ENCODE measurements at places on chromosomes 5 and 9. TPM values are rescaled to one million over a fixed set of nuclear protein-coding genes. Genes with fewer than 3 reads are reported as not detected.

DNA sequence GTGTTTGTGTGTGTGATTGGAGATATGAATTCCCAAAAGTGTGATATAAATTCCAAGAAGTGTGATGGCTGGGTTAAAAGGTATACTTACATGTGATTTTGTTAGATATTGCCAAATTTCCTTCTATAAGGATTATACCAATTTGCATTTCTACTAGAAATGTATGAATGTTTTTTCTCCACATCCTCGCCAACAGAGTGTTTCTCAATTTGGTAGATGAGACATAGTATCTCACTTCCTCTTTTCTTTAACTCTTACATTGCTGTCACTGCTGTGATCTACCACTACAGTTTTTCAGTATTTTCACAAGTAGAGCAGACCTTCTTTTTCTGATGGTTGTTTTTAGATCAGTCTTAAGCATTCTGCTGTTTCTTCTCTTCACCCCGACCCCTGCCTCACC, 111.3 kb downstream of the FER start:
- H3K4me1 ChIP-seq: no peaks in the 10 kb centered on the region
- no peaks in the 10 kb centered on the region for H3K27me3 ChIP-seq
- H3K36me3 ChIP-seq: no peaks in the 10 kb centered on the region
- H3K27ac ChIP-seq: no peak overlapping the region
- no peak overlapping the region for H3K4me3 ChIP-seq
- no peak for DNase-seq

Gene EGFL7
- 39.8 TPM for total RNA-seq

Gene CKMT2
- total RNA-seq: 2.4 TPM

DNA sequence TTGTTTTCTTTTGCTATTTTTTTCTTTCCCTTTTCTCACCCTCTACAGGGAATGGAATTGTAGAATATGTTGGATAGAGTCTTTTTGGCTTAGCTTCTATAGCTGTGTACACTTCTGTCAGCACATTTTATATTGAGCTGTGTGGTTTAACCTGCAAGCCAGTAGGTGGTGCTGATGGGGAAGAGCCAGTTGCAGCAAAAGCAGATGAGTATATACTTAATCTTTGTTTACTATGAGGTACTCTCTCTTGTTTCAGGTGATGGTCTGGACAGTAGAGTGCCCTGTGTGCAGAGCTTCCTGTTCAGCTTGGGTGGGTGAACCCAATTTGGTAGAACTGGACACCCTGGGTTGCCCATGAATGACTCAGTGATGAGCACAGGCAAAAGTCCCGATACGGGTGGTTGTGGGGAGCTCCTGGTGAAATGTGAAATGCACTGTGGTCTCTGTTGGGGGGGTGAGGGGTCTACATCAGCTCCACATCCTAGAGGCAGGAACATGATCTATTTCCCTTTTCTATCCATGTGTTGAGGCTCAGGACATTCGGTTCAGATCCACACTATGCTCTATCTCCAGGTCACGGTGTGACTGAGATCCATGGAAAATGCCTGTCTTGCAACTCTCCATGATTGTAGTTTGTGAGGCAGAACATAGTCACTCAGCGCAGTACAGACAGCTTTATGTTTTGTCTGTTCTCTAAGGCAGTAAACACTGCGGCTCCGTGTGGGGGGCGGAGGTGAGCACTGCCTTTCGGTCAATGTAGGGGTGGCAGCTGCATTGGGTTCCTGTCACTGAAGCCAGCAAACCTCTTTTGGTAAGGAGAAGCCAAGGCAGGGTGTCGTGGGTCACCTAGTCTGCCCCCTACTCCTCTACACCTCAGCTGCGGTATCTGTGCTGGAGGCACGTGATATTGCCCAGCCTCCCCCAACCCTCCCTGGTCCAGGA, 353.2 kb downstream of the PRR16 start:
- H3K27ac ChIP-seq: no peak overlapping the region
- DNase-seq: no peak
- no peak overlapping the region for H3K4me3 ChIP-seq
- H3K36me3 ChIP-seq: no peaks in the 10 kb centered on the region

GRCh38 chr9:136119061-136119882, 597 bp upstream of the TMEM250 start:
- H3K27ac ChIP-seq: peak overlapping the region; percentile 65
- H3K36me3 ChIP-seq: no peaks in the 10 kb centered on the region
- DNase-seq: no peak
- peak overlapping the region; percentile 50 for H3K4me3 ChIP-seq
- H3K4me1 ChIP-seq: peaks cover 15% of the 10 kb centered on the region

- no peaks in the 10 kb centered on the region for H3K27me3 ChIP-seq
- no peaks in the 10 kb centered on the region for H3K4me1 ChIP-seq
- no peak overlapping the region for H3K27ac ChIP-seq
- H3K36me3 ChIP-seq: no peaks in the 10 kb centered on the region
- DNase-seq: no peak
Observed at GRCh38 chr9:6212722-6213375, 2.8 kb upstream of the IL33 start.

DNA sequence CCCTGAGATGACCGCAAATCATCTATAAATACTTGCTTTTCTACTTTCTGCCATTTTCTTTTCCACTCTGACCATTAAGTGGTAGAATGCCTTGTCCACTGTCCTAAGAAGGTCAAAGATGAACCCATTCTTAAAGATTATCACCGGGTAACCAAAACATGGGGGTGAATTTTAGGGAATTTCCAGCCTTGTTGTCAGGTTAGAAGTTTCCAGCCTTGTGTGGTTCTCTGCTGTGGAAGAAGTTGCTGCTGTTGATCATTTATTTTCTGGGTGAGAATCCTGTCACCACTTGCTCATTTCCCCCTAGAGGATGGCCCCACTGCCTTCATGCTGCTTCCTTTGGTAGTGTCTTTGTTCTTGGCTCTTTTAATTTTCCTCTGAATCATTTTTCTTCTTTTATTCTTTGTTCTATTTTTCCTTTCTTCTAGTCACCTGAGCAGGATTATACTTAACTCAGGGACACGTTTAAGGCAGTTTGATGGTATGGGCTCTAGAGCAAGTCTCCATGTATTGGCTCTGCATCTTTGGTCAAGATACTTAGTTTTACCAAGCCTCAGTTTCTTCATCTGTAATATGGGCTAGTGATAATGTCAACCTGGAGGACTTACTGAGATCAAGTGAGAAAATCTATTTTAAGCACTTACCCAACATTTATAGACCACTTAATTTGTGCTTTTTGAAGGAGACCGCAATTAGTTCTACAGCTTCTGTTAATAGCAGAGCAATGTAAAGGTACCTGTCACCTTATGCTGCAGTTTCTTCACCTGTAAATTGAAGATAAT, 266.2 kb downstream of the ARHGAP26 start:
- peaks cover 6% of the 10 kb centered on the region for H3K4me1 ChIP-seq
- no peaks in the 10 kb centered on the region for H3K36me3 ChIP-seq
- H3K4me3 ChIP-seq: no peak overlapping the region

Gene PCDHB6
- 0.28 TPM for total RNA-seq

DNA sequence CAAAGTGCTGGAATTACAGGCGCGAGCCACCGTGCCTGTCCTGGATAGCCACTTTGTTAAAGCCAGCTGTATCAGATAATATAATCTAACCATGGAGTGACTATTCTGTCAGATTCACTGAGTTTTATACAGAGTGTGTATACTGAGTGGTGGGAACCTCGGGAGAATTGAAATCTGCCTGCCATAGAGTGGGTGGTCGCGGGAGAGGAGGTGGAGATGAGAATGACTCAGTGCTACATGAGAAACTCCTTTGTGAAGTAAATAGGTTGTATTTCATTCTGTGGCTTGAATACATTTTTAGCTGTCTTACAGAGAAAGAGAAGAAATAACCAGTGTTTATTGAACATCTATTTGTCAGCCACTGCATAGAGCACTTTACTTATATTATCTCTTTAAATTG, 26.4 kb downstream of the ATP6V0E1 start:
- no peaks in the 10 kb centered on the region for H3K36me3 ChIP-seq
- H3K27ac ChIP-seq: no peak overlapping the region
- H3K4me3 ChIP-seq: no peak overlapping the region
- DNase-seq: no peak

GRCh38 chr5:133904641-133905040, 63.8 kb downstream of the C5orf15 start:
- DNase-seq: no peak
- no peaks in the 10 kb centered on the region for H3K36me3 ChIP-seq

GRCh38 chr9:107213561-107214028, 69.5 kb upstream of the RAD23B start:
- no peaks in the 10 kb centered on the region for H3K27me3 ChIP-seq
- H3K36me3 ChIP-seq: no peaks in the 10 kb centered on the region
- no peak overlapping the region for H3K27ac ChIP-seq
- DNase-seq: no peak
- H3K4me3 ChIP-seq: no peak overlapping the region

DNA sequence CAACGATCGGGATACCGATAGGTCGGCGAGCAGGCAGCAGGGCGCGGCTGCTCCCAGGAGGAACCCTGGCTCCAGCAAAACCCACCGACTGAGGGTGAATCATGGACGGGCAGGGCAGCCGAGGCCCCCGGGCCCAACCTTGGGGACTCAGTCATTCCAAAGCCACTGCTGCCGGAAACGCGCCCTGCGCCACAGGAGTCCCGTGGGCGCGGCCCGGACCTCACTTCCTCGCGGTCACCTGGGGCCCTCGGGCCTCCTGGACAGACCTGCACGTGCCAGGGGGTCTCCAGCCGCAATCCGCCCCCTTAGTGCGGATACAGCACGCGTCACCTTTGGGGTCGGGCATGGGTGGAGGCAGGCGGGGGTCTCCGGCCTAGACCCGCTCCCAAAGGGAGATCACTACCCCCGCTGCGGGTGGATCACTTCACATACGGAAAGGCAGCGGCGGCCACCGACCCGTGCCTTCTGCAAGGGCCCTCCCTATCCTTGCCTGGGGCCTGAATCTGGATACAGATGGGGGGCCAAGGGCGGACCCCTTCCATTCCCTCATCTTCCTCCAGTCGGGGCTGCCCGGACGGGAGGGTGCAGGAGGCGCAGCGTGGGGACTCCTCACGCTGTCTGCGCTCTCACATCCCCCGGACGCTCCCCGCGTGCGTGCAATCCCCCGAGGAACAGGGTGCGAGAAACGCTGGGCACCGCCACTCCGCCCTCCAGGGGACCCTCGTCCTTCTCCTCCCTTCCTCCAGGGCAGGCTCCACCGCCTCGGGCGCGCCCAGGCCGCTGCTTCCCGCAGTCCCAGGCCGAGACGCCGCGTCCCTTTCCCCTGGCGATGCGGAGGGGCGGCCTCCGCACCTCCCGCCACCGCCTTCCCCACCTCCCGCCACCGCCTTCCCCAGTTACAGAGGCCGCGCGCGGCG, 586 bp downstream of the TXN start:
- H3K36me3 ChIP-seq: no peaks in the 10 kb centered on the region
- peaks cover 9% of the 10 kb centered on the region for H3K4me1 ChIP-seq
- H3K27me3 ChIP-seq: no peaks in the 10 kb centered on the region
- H3K27ac ChIP-seq: peak overlapping the region; percentile 39
- DNase-seq: no peak

- DNase-seq: no peak
- peak overlapping the region; percentile 78 for H3K27ac ChIP-seq
- no peaks in the 10 kb centered on the region for H3K36me3 ChIP-seq
- H3K4me1 ChIP-seq: no peaks in the 10 kb centered on the region
Observed at GRCh38 chr5:103259705-103260355, 1.3 kb downstream of the MACIR start.

DNA sequence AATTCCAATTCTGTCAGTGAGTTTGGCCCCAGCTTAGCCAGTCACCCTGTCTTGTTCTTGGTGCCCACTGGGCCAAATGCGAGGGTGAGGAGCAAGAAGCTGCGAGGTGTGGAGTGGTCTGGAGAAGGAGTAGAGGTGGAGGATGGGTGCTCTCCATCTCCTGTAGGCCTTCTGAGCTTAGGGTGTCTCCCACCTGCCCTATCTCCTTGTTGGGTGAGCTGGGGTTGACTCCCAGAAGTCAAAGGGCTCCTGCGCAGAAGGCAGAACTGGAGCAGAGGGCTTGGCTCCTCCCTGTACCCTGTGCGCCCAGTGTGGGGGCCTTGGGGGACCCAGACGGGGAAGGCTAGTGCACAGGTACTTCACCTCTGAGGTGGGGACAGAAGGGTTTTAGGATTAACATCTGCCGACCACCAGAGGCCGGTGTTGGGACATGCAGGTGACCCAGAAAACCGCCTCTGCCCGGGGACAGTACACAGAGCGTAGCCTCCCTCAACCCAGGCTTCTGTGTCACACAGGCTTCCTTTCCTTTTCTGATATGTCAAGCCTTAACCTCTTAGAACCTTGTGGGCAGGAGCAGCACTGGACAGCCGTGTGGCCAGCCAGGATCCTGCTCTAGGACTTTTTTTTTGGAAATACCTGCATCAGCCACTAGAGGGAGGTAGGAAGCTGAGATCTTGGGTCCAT, 16.9 kb downstream of the IL5 start:
- no peaks in the 10 kb centered on the region for H3K36me3 ChIP-seq
- H3K27ac ChIP-seq: no peak overlapping the region
- no peaks in the 10 kb centered on the region for H3K27me3 ChIP-seq
- H3K4me3 ChIP-seq: no peak overlapping the region
- DNase-seq: peak; percentile 21

Gene ANKDD1B
- not detected for total RNA-seq

GRCh38 chr5:35678661-35679060, 61.0 kb downstream of the SPEF2 start:
- H3K36me3 ChIP-seq: no peaks in the 10 kb centered on the region
- H3K4me1 ChIP-seq: no peaks in the 10 kb centered on the region
- no peak overlapping the region for H3K27ac ChIP-seq

DNA sequence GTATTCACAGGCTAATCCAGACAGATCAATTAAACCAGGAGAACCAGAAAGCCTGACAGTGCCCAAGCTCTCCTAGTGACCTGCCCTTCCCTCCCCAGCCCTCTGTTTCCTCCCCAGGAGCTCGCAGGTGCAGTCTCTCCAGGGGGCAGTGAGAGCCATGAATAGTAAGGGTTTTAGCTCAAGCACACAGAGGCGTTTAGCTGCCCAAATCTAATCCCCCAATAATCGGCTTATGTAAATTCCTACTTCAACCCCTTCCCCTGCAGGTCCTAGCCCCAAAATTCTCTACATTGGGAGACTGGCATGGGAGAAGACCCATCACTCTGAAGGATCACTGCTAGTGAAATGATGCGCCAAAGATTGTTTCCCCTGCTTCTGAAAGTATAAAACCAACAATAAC, 10.5 kb upstream of the TAL2 start:
- H3K4me1 ChIP-seq: no peaks in the 10 kb centered on the region
- no peak overlapping the region for H3K27ac ChIP-seq
- DNase-seq: no peak
- H3K27me3 ChIP-seq: peaks cover 7% of the 10 kb centered on the region

Gene SPACA9
- 0.29 TPM for total RNA-seq

GRCh38 chr5:9654886-9655285, 24.7 kb upstream of the TAS2R1 start:
- DNase-seq: no peak
- H3K4me1 ChIP-seq: no peaks in the 10 kb centered on the region

Gene CCL27
- not detected for total RNA-seq

Gene MAN2A1
- 102 TPM for total RNA-seq

GRCh38 chr5:147968855-147969254, 62.5 kb upstream of the C5orf46 start:
- no peaks in the 10 kb centered on the region for H3K4me1 ChIP-seq
- no peak overlapping the region for H3K27ac ChIP-seq
- H3K27me3 ChIP-seq: no peaks in the 10 kb centered on the region
- no peak for DNase-seq

Gene SOX30
- total RNA-seq: not detected

All from H1 (cell line).